Retina (tissue), 1 donor: ENCODE measurements at places on chromosomes 5 and 9.

GRCh38 chr9:127159325-127159801, 36.9 kb upstream of the ANGPTL2 start:
- DNase-seq = peak; percentile 76

DNA sequence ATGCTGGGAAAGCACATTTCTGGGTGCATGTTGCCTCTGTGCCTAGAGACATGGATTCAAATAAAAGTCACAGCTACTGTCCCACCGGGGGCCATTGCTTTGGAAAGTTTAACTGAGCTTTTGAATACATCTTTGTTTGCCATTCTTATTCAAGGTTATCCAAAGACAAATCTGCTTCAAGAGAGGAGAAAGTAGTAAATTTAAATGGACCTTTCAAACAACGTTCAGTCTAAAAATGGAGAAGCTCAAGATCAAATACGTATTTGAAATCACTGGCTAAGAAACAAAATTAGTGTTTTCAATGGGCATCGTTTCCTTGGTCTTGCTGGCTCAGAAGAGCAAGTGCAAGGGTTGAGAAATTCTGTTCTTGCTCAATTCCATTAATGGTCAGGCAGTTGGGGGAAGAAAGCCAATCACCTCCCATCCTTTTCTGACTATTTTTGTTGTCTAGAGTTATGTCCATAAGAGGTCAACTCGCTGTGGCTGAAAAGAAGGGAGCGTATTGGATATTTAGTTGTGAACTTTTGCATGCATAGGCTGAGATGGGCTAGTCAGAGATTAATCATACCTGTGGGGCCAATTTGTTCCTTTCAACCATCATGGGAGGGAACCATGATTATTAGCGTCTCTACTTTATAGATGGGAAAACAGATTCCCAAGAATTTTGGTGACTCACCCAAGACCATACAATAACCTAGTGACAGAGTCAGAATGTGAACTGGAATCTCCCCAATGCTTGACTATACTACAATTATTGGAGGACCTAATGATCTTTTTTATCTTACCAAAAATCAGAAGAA, 276.2 kb upstream of the TNC start:
- DNase-seq = no peak

- peak; percentile 90 for DNase-seq
Measured at GRCh38 chr5:36876965-36877666, 547 bp downstream of the NIPBL start.

GRCh38 chr5:73266925-73267765, 94.2 kb downstream of the TMEM174 start:
- peak; percentile 80 for DNase-seq
